Esophagus squamous epithelium (tissue), 5 donors: ENCODE measurements at places on chromosomes 5 and 9. TPM values are rescaled to one million over a fixed set of nuclear protein-coding genes. Genes with fewer than 3 reads are reported as not detected.
A peak's percentile ranks its signal among the peaks of the same experiment; 100 is the strongest.

DNA sequence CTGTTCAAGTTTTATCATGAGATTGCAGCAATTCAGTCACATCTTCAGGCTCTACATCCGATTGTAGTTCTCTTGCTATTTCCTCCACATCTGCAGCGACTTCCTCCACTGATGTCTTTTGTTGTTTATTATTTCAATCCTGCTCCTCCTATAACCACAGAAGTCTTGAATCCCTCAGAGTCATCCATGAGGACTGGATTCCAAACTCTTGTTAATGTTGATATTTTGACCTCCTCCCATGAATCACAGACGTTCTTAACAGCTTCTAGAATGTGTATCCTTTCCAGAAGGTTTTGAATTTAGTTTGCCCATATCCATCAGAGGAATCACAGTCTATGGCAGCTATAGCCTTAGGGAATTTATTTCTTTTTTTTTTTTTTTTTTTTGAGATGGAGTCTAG is 3.6 kb downstream of the FBXO38 start:
- H3K27me3 ChIP-seq, result no peaks in the 10 kb centered on the region
- no peak for DNase-seq
- peaks cover 20% of the 10 kb centered on the region for H3K36me3 ChIP-seq
- H3K27ac ChIP-seq, result no peak overlapping the region
- no peak overlapping the region for H3K4me3 ChIP-seq
- H3K4me1 ChIP-seq, result peaks cover 32% of the 10 kb centered on the region

The SLC26A2 gene
- 46.3 TPM for total RNA-seq

- H3K4me1 ChIP-seq, result peaks cover 65% of the 10 kb centered on the region
- no peaks in the 10 kb centered on the region for H3K36me3 ChIP-seq
- no peaks in the 10 kb centered on the region for H3K27me3 ChIP-seq
- DNase-seq, result no peak
- peak overlapping the region; percentile 39 for H3K4me3 ChIP-seq
- peak overlapping the region; percentile 73 for H3K27ac ChIP-seq
Measured at GRCh38 chr5:173917788-173918786, 29.9 kb downstream of the CPEB4 start.

GRCh38 chr9:517993-518392 is 303.3 kb downstream of the DOCK8 start:
- H3K4me1 ChIP-seq, result peaks cover 75% of the 10 kb centered on the region
- H3K36me3 ChIP-seq, result no peaks in the 10 kb centered on the region
- no peak for DNase-seq
- peak overlapping the region; percentile 53 for H3K27ac ChIP-seq
- peak overlapping the region; percentile 10 for H3K4me3 ChIP-seq

DNA sequence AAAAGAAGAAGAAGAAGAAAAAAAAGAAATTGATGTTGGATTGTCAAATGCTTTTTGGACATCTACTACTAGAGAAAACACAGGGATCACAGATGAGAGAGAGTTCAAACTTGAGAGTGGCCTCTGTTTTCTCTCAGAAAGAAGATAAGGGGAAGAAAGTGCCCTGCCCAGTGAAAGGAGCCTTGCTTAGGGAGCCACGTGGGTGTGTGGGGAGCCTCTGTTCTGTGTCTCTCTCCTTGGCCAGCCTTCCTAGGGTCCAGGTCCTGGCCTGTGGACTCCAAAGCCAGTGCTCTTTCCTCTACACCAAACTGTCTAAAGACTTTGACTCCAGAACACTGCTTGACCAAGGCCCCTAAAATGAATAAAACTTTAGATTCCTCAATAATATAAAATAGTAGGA is 22.0 kb upstream of the COL15A1 start:
- H3K36me3 ChIP-seq, result no peaks in the 10 kb centered on the region
- no peaks in the 10 kb centered on the region for H3K27me3 ChIP-seq
- no peak overlapping the region for H3K4me3 ChIP-seq
- no peak for DNase-seq
- no peaks in the 10 kb centered on the region for H3K4me1 ChIP-seq

The BRD9 gene
- 22.0 TPM for total RNA-seq

DNA sequence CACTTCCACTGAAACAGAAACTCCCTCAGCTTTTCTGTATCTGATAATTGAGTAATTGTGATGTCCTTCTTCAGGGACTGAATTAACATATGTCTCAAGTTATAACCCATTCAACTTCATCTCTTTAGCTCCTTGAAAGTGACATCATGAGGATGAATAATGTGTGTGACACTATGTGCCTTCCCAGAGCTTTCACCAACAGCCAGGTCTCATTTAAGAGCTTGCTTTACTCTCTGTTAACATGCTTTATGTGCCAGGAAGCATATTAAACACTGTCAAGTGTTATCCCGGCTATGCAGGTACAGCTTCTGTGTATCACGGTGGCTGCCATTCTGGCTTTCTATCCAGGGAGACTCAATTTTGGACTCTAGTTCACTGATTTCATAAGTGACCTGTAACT is 799.9 kb downstream of the CDH12 start:
- H3K27me3 ChIP-seq, result no peaks in the 10 kb centered on the region
- no peak overlapping the region for H3K27ac ChIP-seq
- H3K4me1 ChIP-seq, result no peaks in the 10 kb centered on the region
- no peak for DNase-seq

The C9orf50 gene
- not detected for total RNA-seq

DNA sequence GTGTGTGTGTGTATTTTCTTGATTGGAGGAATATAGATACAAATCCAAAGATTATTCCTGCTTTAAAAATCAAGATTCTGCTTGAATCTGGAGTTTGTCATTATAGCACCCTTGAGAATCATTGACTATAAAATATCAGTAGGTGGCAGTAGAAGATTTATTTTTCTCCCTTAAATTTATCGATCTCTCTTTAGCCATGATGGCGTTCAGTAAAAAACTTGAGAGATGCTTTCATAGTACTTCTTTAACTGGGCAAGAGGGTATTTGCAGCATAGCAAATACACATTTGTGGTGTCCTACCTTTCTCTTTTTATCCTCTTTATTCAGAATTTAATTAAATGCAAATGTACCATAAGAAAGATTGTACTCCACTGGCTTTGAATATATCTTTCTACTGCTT is 307.7 kb downstream of the ADGRV1 start:
- no peak overlapping the region for H3K27ac ChIP-seq
- H3K4me1 ChIP-seq, result peaks cover 6% of the 10 kb centered on the region
- no peak overlapping the region for H3K4me3 ChIP-seq
- H3K27me3 ChIP-seq, result no peaks in the 10 kb centered on the region
- no peaks in the 10 kb centered on the region for H3K36me3 ChIP-seq
- DNase-seq, result no peak

DNA sequence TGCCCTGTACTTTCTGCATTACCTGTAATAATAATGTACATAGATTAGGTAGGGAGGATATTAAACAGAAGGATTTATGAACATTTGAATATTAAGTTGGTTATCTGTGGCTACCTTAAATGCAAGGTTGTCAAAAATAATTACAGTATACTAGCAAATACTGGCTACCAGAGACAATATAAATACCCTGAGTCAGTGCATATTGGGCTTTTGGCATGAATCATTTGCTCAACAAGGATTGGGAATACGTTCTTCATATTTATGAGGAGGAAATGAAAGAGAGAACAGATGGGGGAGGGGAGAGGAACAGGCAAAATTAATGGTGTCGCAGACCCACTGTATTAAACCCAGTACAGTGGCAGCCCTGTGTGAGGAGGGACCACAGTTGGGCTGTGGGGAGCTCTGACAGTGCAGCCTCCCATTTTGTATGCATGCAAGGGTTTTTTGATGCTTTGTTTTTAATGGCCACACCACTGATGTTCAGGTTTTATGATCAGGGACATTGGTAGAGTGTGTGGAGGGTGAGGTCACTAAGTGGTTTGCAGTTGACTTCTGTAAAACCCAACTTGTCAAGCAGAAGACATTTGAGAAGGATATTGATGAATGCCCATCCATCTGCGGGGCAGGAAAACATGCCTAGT is 56.9 kb downstream of the MVB12B start:
- H3K4me1 ChIP-seq, result no peaks in the 10 kb centered on the region
- no peak for DNase-seq
- no peak overlapping the region for H3K27ac ChIP-seq

- H3K4me3 ChIP-seq, result no peak overlapping the region
- no peaks in the 10 kb centered on the region for H3K27me3 ChIP-seq
- H3K36me3 ChIP-seq, result no peaks in the 10 kb centered on the region
Measured at GRCh38 chr5:61306531-61307131, 25.4 kb upstream of the ZSWIM6 start.

GRCh38 chr5:53089481-53089991 is 20.0 kb downstream of the MOCS2 start:
- H3K4me1 ChIP-seq, result no peaks in the 10 kb centered on the region
- DNase-seq, result no peak
- H3K27ac ChIP-seq, result no peak overlapping the region
- no peaks in the 10 kb centered on the region for H3K27me3 ChIP-seq
- H3K4me3 ChIP-seq, result no peak overlapping the region

GRCh38 chr9:73780916-73781315 is 629.3 kb downstream of the ANXA1 start:
- no peak overlapping the region for H3K27ac ChIP-seq
- no peak for DNase-seq
- H3K4me1 ChIP-seq, result no peaks in the 10 kb centered on the region
- H3K4me3 ChIP-seq, result no peak overlapping the region
- H3K36me3 ChIP-seq, result no peaks in the 10 kb centered on the region

The SHOC1 gene
- total RNA-seq, result not detected

The SSBP2 gene
- total RNA-seq, result 17.1 TPM

GRCh38 chr5:59002162-59002825 is 419.4 kb downstream of the RAB3C start:
- no peaks in the 10 kb centered on the region for H3K36me3 ChIP-seq
- H3K4me1 ChIP-seq, result no peaks in the 10 kb centered on the region
- no peak for DNase-seq
- H3K27ac ChIP-seq, result no peak overlapping the region
- no peaks in the 10 kb centered on the region for H3K27me3 ChIP-seq
- no peak overlapping the region for H3K4me3 ChIP-seq

GRCh38 chr5:115349001-115349817 is 52.8 kb upstream of the CCDC112 start:
- DNase-seq, result no peak
- H3K4me3 ChIP-seq, result no peak overlapping the region
- no peak overlapping the region for H3K27ac ChIP-seq
- H3K4me1 ChIP-seq, result peaks cover 2% of the 10 kb centered on the region
- H3K27me3 ChIP-seq, result no peaks in the 10 kb centered on the region

DNA sequence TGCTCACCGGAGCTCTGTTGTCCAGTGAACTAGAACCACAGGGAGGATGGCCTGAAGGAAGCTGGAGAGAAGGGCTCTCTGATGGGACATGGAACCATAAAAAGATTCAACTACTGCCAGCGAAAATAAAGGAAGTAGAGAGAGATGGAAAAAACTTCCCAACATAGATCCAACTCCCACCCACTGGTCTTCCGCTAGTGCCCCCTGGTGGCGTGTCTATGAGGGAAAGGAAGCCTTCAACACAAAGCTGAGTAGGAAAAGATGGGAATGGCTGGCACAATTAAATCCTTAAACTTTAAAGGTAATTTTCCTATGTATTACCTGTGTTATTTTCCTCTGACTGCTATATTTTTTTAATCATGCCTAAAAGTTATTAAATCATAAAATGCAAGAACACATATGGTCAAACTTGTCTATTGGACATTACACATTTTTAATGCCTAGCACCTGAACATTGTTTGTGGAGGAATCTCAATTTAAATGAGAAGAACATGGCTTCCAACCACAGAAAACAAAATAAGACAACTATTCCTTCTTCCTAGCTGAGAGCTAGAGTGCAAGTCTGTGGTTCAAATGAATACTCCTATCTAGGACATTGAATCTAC is 51.5 kb downstream of the CEP120 start:
- H3K27me3 ChIP-seq, result no peaks in the 10 kb centered on the region
- no peak for DNase-seq
- H3K27ac ChIP-seq, result no peak overlapping the region
- no peaks in the 10 kb centered on the region for H3K36me3 ChIP-seq
- no peaks in the 10 kb centered on the region for H3K4me1 ChIP-seq
- H3K4me3 ChIP-seq, result no peak overlapping the region

DNA sequence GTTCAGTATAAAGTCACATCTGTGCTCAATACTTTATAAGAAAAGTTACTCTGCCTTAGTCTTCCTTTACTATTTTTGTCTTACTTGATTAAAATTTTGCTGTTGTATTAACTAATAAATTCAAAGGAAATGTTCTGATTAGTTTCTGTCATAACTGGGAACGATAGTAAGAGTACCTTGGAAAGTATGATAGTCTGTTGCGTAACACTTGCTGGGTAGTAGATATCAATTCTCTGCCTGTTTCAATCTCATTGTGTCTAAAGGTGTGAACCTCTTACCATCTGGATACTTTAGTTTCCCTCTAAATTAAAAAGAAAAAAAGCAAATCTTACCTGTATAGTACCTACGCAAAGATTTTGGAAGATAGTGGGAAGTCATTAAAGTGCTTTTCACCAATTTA is 48.5 kb downstream of the COMMD10 start:
- H3K36me3 ChIP-seq, result peaks cover 15% of the 10 kb centered on the region
- H3K4me1 ChIP-seq, result no peaks in the 10 kb centered on the region
- H3K4me3 ChIP-seq, result no peak overlapping the region

DNA sequence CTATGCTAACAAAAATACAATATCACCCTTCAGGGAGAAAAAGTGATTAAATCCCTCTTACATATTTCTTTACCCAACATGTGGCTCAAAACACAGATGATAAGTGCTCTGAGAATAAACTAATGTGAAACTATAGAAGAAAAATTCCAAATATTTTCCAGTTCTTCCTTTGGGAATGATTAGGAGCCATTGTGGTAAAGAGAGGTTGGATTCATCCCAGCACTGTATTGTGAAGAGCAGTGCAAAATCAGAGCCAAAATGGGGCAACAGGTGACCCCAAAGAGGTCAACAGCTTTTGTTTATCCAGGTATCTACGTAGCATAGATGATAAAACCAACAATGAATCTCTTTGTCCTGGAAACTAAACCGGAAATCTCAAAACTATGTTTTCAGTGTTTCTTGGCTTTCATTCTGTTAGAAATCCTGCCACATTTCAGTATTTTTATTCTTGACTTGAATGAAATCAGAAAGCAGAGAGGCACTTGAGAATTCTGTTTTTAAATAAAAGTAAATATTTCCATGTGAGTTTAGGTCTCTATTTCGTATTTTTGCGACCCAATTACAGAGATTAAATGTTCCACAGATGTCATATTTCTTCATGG is 120.4 kb upstream of the FST start:
- H3K4me3 ChIP-seq, result no peak overlapping the region
- no peak overlapping the region for H3K27ac ChIP-seq
- H3K27me3 ChIP-seq, result no peaks in the 10 kb centered on the region
- H3K4me1 ChIP-seq, result no peaks in the 10 kb centered on the region

The SVEP1 gene
- 2.0 TPM for total RNA-seq

The MCTP1 gene
- total RNA-seq, result 19.8 TPM

The FAM120AOS gene
- 25.9 TPM for total RNA-seq

DNA sequence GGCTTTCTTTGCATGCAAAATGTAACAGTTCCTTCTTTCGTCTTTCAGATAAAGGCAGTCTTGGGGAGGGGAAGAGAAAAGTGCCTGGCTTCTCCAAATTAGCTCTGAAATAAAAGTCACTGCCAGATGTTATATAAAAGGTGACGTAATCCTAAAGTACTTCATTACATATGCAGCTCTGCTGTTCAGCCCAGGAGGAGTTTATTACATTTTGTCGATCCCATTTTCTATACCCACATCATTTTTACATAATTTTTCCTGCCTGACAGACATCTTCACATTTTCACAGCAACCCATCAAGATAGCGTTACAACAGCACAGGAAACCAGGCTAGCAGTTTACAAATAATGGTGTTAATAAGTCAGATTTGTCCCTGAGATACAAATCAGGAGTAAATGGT is 86.7 kb upstream of the SLC30A5 start:
- H3K27me3 ChIP-seq, result no peaks in the 10 kb centered on the region
- DNase-seq, result no peak
- no peaks in the 10 kb centered on the region for H3K36me3 ChIP-seq
- H3K4me3 ChIP-seq, result no peak overlapping the region

- no peaks in the 10 kb centered on the region for H3K4me1 ChIP-seq
- no peaks in the 10 kb centered on the region for H3K27me3 ChIP-seq
- DNase-seq, result no peak
Measured at GRCh38 chr5:83523929-83524328, 52.4 kb downstream of the VCAN start.
